ENCODE measurements at places on chromosomes 5 and 9.
A peak's percentile ranks its signal among the peaks of the same experiment; 100 is the strongest.

GRCh38 chr9:83598487-83598886 lies 24.5 kb upstream of the IDNK start:
- DNase-seq, result no peak

DNA sequence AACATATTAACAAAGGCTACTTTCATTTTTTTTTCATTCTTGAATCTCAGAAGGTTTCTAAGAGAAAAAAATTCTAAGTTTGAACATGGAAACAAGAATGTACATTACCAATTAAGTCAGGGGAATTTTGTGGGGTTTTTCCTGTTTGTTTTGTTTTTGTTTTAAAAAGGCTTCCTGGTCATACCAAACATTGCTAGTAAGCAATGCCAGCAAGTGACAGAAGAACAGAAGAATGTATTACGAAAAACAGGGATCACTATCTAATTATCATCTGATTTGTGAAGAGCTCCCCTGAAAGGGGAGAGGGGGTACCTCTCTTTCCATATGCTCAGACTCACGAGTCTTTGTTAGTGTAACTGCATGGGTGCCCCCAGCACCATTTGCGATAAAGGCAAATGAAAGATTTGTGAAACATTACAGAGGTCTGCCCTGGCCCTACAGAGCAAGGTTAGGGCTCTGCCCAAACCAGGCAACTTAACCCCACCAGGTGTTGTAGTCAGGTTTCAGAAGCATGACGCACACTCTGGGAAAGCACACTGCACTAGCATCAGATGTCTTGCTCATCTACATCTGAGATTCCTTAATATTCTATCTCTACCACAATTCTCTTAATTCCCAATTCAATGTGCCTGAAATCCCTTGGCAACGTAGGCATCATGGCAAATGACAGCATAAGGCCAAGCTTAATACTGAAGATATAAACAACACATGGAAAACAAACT lies 268.2 kb downstream of the MLLT3 start:
- no peak for DNase-seq

DNA sequence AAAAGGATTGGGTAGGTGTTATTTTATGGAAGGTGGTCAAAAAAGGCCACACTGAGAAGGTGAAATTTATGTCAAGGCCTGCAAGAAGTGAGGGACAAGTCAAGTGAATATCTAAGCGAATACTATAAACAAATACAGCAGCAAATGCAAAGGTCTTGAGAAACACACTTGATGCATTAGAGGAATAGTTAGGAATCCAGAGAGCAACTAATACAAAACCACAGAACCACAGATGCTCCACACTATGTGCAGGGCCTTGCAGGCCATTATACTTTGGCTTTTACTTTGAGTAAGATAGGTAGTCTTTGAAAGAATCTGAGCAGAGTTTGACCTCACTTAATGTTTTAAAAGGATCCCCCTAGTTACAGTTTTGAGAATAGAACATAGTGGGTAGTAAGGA lies 4.6 kb downstream of the ZNF622 start:
- DNase-seq, result no peak

GRCh38 chr5:73030995-73031394 lies 75.2 kb downstream of the FCHO2 start:
- DNase-seq, result no peak

DNA sequence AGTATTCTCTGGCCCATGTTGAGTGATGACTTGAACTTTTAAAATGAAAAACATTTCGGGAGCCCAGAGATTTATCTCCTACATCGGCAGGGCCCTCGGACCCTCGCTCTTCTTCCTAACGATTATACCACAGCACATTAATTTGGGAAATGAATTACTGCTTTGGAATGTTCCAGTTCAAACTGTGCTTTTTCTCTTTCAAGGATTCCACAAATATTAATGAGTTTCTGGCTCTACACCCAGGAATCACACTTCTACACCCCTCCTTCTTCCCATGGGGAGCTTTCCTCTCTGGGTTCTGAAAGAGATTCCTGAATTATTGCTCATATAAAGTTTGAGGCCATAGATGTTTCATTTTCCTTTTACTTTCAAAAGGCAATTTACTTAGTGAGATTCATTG lies 41.2 kb downstream of the NSG2 start:
- no peak for DNase-seq

GRCh38 chr9:93286252-93287188 lies 102.6 kb downstream of the WNK2 start:
- DNase-seq, result no peak

GRCh38 chr5:75552764-75553163 lies 41.1 kb downstream of the POLK start:
- no peak for DNase-seq

GRCh38 chr5:90709323-90710155 lies 150.9 kb downstream of the ADGRV1 start:
- DNase-seq, result no peak

- DNase-seq, result peak; percentile 82
Measured at GRCh38 chr5:143404416-143405062, 1.1 kb upstream of the NR3C1 start.

- no peak for DNase-seq
Measured at GRCh38 chr9:91378695-91379127, 17.0 kb upstream of the AUH start.

GRCh38 chr9:101495810-101496209 lies 37.8 kb upstream of the RNF20 start:
- DNase-seq, result no peak

GRCh38 chr5:122774519-122774860 lies 390 bp upstream of the SNX2 start:
- DNase-seq, result no peak

DNA sequence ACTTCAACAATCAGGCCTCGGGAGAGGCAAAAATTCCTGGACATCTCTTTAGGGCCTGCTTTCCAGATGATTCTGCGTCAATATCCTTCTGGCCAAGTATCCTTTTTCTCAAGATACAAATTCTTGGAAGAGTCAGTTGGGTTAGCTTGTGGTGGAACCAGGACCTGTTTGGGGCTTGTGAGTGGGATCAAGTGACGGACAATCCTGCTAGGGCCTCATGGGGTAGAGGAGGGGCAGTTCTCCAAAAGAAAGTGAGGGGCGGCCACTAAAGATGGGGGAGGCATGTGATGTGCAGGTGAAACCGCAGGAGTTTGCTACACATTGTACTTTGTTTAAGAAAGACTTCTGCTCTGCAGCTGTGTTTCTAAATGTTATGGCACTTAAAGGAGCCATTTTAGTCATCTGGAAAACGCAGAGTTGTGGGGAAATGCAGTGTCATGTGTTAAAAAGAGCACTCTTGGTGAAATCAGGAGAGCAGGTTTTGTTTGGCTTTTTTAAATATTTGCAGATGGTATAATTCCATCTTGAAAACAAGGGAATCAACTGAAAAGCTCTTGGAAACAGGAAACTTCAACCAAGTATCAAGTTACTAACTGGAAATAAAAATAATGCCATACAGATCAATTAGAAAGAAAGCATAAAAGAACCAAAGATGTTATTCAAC lies 27.4 kb upstream of the GSN start:
- DNase-seq, result no peak

GRCh38 chr9:133874060-133874657 lies 118.0 kb downstream of the VAV2 start:
- no peak for DNase-seq
